GM23338 (cell line): ENCODE measurements at places on chromosomes 2 and 18. TPM values are rescaled to one million over a fixed set of nuclear protein-coding genes. Genes with fewer than 3 reads are reported as not detected.

DNA sequence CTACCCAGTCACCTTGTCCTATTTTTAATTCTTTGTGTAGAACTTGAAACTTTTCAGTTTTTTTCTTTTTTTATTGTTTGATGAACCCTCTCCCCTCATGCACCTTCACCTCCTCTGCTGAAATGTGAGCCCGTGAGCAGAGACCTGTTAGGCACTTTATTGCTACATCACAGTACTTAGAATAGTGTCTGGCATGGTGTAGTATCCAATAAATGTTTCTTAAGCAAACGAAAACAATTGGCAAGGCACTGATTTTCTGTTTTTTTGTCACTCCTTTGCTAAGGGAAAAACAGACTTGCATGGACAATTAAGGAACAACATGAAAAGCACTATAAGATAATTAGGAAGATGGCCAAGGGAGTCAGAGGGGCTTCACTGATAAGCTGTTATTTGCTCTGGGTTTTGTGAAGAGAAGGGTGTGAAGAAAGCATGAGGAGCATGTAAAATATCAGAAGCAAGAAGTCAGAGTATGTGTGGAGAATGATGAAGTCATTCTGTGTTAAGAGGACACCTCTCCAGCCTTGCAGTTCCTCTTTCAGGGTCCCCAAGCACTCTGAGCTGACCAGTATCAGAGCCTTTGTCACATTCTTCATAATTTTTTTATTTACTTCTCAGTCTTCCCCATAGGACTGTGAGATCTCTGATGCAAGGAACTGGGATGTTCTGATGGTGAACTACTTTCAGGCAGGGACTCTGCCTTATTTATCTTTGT, 99.7 kb upstream of the CAVIN2 start:
- H3K27me3 ChIP-seq = no peaks in the 10 kb centered on the region
- no peak overlapping the region for H3K27ac ChIP-seq
- no peak for DNase-seq

DNA sequence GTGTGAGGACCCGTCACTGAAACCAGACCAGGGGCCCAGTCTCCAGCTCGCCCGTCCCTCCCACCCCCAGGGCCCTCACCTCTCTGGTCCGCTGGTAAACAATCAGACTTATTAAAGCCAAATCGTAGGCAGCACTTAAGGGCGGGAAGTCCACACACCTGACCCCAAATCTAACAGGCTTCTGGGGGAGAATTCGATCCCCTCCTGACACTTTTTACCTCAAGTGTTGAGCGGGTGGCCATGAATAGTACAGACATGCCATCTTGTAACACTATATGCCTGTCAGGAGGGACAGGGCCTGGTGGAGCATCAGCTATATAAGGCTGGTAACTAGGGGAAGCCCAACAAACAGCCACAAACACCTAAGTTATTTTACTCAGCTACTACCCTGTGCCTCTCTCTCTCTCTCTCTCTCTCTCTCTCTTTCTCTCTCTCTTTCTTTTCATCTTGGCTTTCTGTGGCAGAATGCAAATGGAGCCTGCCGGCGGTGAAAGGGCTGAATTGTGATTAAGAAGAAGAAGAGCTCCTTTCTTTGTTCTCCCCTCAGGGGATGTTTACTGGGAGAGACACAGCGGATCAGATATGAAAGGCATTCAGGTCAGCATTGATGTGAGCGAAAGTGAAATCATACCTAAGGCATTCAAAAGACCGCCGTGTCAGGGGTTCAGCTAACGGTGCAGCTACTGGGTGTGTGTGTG, 9.5 kb downstream of the ZEB2 start:
- H3K36me3 ChIP-seq = no peaks in the 10 kb centered on the region
- peaks cover 91% of the 10 kb centered on the region for H3K27me3 ChIP-seq
- H3K4me3 ChIP-seq = peak overlapping the region; percentile 33
- peaks cover 64% of the 10 kb centered on the region for H3K4me1 ChIP-seq
- no peak overlapping the region for H3K27ac ChIP-seq

GRCh38 chr2:224930990-224931389, 111.3 kb downstream of the DOCK10 start:
- DNase-seq = peak; percentile 34
- H3K27ac ChIP-seq = no peak overlapping the region
- H3K27me3 ChIP-seq = no peaks in the 10 kb centered on the region
- no peaks in the 10 kb centered on the region for H3K36me3 ChIP-seq

- no peak overlapping the region for H3K27ac ChIP-seq
- H3K4me3 ChIP-seq = no peak overlapping the region
- H3K27me3 ChIP-seq = no peaks in the 10 kb centered on the region
- no peak for DNase-seq
- no peaks in the 10 kb centered on the region for H3K4me1 ChIP-seq
- no peaks in the 10 kb centered on the region for H3K36me3 ChIP-seq
These were observed 40.9 kb upstream of the MAPK4 start for GRCh38 chr18:50518787-50519546.

EGR4 gene
- polyA plus RNA-seq = 0.23 TPM in 1 of 2 replicates, not detected in the other

GRCh38 chr2:191345788-191346187, 100.6 kb downstream of the MYO1B start:
- no peak overlapping the region for H3K4me3 ChIP-seq
- H3K36me3 ChIP-seq = no peaks in the 10 kb centered on the region
- no peaks in the 10 kb centered on the region for H3K4me1 ChIP-seq
- H3K27me3 ChIP-seq = no peaks in the 10 kb centered on the region

DNA sequence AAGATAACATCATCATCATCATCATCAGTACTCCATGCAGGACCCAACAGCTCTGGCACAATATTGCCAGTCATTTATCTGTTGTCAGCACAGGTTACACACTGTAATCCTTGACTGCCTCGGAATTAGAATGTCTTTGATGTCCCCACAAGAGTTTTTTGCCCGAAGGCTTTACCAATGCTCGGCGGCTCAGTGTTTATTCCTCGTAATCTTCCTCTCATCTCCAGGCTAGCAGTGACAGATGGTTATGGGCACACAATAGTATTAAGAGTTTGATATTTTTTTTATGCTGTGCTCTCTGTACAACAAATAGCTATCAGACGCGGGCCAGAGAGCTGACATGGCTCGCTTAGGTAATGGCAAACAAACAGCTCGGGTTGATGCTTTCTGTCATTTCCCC, 515.2 kb downstream of the ZEB2 start:
- H3K27ac ChIP-seq = no peak overlapping the region
- peaks cover 11% of the 10 kb centered on the region for H3K4me1 ChIP-seq
- no peak overlapping the region for H3K4me3 ChIP-seq

- no peaks in the 10 kb centered on the region for H3K36me3 ChIP-seq
- H3K4me3 ChIP-seq = no peak overlapping the region
- H3K27me3 ChIP-seq = no peaks in the 10 kb centered on the region
These were observed 65.2 kb upstream of the MGAT4A start for GRCh38 chr2:98795891-98796676.

RHBDD1 gene
- polyA plus RNA-seq = 6.3 and 7.3 TPM in 2 replicates

DNA sequence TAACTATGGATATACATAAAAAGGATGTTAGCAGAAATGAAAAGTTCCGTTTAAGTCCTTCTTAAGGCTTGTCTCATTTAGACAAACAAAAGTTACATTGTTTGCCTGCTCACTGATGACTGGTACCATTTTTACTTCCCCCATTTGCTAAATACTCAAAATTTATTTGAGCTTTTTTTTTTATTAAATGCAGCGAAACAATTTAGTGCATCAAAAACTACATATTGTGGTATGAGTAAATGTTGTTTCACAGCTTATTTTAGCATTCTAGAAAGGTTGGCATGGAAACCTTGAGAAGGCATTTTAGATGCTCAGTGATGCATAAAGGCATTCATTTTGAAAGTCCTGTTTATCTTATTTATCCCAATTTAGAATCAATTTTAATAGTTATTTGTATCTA, 100.0 kb downstream of the MAP2 start:
- peaks cover 74% of the 10 kb centered on the region for H3K27me3 ChIP-seq
- no peaks in the 10 kb centered on the region for H3K36me3 ChIP-seq
- DNase-seq = no peak
- no peak overlapping the region for H3K27ac ChIP-seq

ATOH8 gene
- polyA plus RNA-seq = 0.11 and 0.45 TPM in 2 replicates

- H3K27me3 ChIP-seq = peaks cover 21% of the 10 kb centered on the region
- DNase-seq = peak; percentile 82
- no peak overlapping the region; the same call in 1 of the 2 replicates for H3K27ac ChIP-seq
- H3K36me3 ChIP-seq = no peaks in the 10 kb centered on the region
These were observed 675 bp upstream of the SPIRE1 start for GRCh38 chr18:12658426-12659138.

GRCh38 chr2:38074058-38074763, 1.7 kb downstream of the CYP1B1 start:
- H3K4me3 ChIP-seq = peak overlapping the region; percentile 53
- H3K4me1 ChIP-seq = peaks cover 30% of the 10 kb centered on the region
- peaks cover 69% of the 10 kb centered on the region for H3K27me3 ChIP-seq
- H3K36me3 ChIP-seq = no peaks in the 10 kb centered on the region

GRCh38 chr18:68439642-68440041, 275.3 kb downstream of the TMX3 start:
- H3K36me3 ChIP-seq = no peaks in the 10 kb centered on the region
- no peaks in the 10 kb centered on the region for H3K27me3 ChIP-seq
- no peak for DNase-seq
- H3K4me3 ChIP-seq = no peak overlapping the region
- H3K27ac ChIP-seq = no peak overlapping the region
- no peaks in the 10 kb centered on the region for H3K4me1 ChIP-seq

MCEE gene
- 26.2 and 31.1 TPM in 2 replicates for polyA plus RNA-seq

- H3K4me3 ChIP-seq = no peak overlapping the region
- H3K27me3 ChIP-seq = no peaks in the 10 kb centered on the region
- no peaks in the 10 kb centered on the region for H3K36me3 ChIP-seq
These were observed 101.5 kb upstream of the NEDD4L start for GRCh38 chr18:57942493-57942892.

GRCh38 chr2:1623906-1624445, 120.3 kb downstream of the PXDN start:
- peaks cover 30% of the 10 kb centered on the region for H3K4me1 ChIP-seq
- no peaks in the 10 kb centered on the region for H3K27me3 ChIP-seq
- peak overlapping the region; percentile 99 for H3K27ac ChIP-seq
- no peak overlapping the region for H3K4me3 ChIP-seq

DNA sequence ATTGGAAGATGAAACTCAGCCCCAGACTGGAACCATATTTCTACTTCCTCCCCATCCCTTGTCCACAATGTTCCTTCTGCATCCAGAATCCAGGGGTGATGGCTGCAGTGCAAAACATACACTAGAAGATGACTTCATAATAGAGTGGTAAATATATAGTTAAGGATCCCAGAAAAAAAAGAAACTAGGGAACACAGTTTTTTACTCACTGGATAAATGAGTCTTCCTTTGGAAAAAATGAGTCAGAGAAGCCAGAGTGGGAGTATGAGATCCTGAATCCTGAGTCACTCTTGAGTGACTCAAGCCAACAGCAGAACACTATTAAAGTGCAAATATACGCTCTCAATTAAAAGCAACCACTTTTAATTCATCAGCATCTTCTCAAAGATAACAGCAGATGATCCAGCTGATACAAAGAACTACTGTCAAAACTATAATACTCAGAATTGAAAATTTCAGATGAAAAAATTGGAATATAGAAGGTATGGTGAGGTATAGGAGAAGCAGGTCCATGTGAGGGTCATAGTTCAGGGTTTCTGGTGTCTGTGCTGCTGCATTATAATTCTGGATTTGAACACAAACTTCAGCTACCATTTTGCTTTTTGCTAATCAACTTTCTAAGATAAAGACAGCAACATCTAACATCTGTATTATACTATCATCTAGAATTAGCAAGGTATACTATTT, 987.2 kb upstream of the CDH2 start:
- H3K36me3 ChIP-seq = no peaks in the 10 kb centered on the region
- no peak for DNase-seq
- no peaks in the 10 kb centered on the region for H3K27me3 ChIP-seq
- peaks cover 17% of the 10 kb centered on the region for H3K4me1 ChIP-seq

ACTG2 gene
- 6.3 and 8.0 TPM in 2 replicates for polyA plus RNA-seq

DNA sequence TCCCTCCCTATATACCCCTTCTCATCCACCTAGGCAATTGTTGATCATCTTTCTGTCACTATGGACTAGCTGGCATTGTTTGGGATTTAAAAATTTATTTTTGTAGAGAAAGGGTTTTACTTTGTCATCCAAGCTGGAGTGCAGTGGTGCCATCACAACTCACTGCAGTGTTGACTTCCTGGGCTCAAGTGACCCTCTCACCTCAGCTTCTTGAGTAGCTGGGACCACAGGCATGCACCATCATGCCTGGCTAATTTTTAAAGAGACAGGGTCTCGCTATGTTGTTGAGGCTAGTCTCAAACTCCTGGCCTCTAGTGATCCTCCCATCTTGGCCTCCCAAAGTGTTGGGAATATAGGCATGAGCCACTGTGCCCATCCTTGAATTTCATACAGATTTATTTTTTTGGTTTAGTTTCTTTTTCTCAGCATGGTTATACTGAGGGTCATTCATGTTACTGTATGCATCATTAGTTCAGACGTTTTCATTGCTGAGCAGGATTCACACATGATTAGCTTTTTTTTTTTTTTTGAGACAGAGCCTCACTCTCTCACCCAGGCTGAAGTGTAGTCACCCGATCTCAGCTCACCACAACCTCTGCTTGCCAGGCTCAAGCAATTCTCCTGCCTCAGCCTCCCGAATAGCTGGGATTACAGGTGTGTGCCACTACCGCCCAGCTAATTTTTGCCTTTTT, 8.6 kb upstream of the PCARE start:
- no peak overlapping the region for H3K4me3 ChIP-seq
- no peaks in the 10 kb centered on the region for H3K36me3 ChIP-seq
- no peak for DNase-seq
- H3K27ac ChIP-seq = no peak overlapping the region
- H3K4me1 ChIP-seq = no peaks in the 10 kb centered on the region

- no peak overlapping the region for H3K4me3 ChIP-seq
- no peak for DNase-seq
- no peaks in the 10 kb centered on the region for H3K36me3 ChIP-seq
- H3K27me3 ChIP-seq = no peaks in the 10 kb centered on the region
- H3K27ac ChIP-seq = no peak overlapping the region
These were observed 232.4 kb downstream of the CD226 start for GRCh38 chr18:69715191-69715795.

- no peak overlapping the region for H3K27ac ChIP-seq
- H3K4me3 ChIP-seq = no peak overlapping the region
- H3K36me3 ChIP-seq = no peaks in the 10 kb centered on the region
- no peaks in the 10 kb centered on the region for H3K27me3 ChIP-seq
These were observed 15.4 kb downstream of the TGOLN2 start for GRCh38 chr2:85312404-85312803.

DNA sequence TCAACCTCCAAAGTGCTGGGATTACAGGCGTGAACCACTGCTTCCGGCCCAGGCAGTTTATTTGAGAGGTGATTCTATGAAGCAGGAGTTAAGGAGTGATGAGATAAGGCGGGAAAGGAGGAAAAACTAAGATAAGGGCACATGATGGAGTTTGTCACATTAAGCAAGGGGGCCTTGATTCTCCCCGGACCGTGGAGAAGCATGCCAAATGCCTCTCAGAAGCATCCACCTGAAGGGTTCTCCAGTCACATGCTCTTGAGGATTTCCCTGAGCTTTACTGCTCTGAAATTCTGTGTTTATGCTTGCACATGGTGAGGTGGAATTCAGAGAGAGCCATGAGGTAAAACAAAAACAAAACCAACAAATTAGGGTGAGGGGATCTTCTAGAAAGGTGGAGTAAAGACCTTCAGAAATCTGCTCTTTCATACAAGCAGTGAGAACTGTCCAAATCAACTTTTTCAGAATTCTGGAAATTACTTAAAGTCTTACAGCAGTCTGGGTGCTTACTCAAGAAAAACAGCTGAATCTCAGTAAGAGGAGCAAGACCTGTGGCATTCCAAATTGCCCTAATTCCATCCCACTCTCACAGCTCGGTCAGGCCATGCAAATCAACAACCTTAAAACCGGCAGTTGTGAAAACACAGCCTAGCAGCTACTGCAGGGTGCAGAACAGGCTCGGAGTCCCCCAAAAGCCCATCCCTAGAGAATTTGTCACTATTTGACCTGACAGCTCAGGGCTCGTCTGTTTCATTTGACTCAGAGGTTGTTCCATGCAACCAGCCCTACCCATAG, 69.1 kb upstream of the CTLA4 start:
- H3K36me3 ChIP-seq = no peaks in the 10 kb centered on the region
- no peak for DNase-seq
